Daoy (cell line): ENCODE measurements at places on chromosomes 6 and 20.

GRCh38 chr6:170062915-170063241 is 228.0 kb downstream of the DLL1 start:
- no peak for DNase-seq

DNA sequence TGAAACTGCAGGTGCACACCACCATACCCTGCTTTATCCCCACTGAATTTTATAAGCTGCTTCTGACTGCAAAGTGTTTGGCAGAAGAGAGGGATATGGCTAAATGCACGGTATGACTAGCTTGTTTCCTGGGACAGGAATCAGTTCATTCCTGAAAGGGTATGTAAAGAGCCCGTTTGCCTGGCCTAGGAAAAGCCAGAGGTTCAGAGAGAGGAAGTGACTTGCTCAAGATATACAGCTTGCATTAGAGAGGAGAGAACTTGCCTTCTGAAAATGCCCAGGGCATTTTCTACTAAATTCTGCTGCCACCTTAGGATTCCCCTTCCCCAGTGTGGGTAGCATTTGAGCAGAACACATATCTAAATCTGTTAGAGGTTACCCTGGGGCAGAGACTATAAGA is 683 bp upstream of the GCNT2 start:
- peak; percentile 37 for DNase-seq

GRCh38 chr6:46012834-46013233 is 2.8 kb downstream of the CLIC5 start:
- no peak for DNase-seq

DNA sequence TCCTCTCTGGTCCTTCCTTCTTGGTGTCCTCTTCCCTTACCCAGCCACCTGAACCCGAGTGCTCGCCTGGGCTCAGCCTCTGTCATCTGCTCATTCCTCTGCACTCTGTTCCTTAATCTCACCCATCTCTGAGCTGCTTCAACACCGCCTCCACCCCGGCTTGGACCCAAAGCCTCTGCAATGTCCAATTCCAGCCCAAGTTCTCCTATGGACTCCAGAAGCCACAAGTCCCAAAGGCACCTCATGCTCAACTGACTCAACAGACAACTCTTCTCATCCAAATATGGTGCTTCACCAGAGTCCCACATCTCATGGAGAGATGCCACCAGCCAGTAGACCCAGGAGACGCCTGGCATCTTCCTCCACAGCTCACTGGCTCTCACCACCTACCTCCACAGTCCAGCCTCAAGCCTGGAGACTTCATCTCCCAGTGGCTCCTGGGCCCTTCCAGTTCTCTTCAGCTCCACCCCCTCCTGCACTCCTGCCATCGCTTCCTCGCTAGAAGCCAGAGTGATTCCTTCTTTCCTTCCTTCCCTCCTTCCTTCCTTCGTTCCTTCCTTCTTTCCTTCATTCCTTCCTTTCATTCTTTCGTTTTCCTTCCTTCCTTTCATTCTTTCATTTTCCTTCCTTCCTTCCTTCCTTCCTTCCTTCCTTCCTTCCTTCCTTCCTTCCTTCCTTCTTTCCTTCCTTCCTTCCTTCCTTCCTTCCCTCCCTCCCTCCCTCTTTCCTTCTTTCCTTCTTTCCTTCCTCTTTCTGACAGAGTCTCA is 40.9 kb upstream of the NNAT start:
- DNase-seq: no peak

DNA sequence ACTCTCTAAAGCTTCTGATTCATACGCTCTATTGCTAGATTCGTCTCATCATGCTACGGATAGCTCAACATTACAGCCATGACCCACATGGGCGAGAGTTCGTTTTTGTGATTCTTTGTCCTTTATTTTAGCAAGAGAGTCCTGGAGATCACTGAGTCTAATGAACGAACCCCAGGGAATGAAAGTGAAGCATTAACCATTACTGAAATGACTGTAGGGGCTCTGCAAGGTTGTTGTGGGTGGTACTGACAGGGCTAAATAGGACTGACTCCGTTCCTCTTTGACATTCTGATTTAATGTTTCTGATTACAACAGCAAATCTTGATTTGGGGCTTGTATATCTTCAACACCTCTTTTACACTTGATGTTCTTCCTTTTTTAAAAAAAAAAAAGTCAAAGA is 13.7 kb upstream of the RTF2 start:
- no peak for DNase-seq

GRCh38 chr6:113594726-113595125 is 262.4 kb upstream of the MARCKS start:
- DNase-seq: no peak

DNA sequence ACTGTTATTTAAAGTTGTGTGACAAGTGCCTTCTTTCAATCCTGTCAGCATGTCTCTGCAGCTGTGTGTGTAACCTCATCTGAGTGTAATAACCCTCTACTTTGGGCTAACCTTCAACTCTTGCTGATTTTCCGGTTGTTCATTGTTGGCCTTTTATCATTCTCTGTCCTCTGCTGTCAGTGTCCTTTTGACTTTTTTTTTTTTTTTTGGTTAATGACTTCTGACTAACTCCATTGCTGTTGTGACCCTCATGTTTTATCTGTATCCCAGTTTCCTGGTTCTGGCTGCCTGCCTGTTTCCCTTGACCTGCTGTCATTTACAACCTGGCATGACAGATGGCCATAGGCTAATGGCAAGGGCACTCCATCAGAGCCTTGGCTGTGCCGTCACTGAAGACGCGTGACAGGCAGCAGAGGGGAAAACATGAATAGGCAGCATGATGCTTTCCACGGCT is 145.7 kb upstream of the MAN1A1 start:
- DNase-seq: no peak

- no peak for DNase-seq
These were observed 251.6 kb upstream of the TAB2 start for GRCh38 chr6:149065658-149066556.

DNA sequence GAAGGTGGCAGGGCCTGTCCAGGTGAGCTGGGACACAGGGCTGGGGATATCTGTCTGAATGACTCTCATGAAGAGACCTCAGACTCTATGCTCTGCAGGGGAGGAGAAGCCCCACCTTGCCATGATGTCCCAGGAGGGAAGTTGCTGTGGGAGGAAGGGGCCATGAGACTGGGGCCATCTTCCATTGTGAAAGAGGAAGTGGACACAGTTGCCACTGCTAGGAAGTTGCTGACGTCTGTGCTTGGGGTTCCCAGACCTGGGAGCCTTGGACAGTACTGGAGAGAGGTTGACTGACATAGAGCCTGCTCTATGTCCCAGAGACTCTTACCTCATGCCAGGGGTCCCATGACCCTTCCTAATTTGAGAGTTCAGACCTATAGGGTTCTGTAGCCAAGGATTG is 24.5 kb downstream of the SIRPB1 start:
- DNase-seq: no peak

DNA sequence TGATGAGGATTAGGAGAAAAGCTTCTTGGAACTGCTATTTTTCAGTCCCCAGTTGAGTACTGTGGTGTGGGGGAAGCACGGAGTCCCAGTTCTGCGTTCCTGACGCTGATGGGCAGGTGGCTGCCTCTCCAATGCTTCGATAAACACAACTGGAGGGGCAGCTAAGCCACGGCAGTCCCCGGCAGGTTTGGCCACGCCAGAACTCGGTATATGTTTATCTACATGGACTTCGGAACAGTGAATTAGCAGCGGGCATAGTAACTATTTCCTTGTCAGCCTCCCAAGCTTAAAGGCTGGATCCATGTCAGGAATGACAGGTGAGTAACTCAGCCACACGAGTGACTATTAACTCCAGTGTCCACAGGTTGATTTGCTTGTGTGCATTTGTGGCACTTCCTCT is 354.4 kb downstream of the ZFAND3 start:
- no peak for DNase-seq

GRCh38 chr20:8156235-8157079 is 24.4 kb downstream of the PLCB1 start:
- DNase-seq: peak; percentile 29

GRCh38 chr6:88748141-88748540 is 215.3 kb downstream of the RNGTT start:
- no peak for DNase-seq

GRCh38 chr6:98835149-98836024 is 1.0 kb downstream of the POU3F2 start:
- peak; percentile 54 for DNase-seq

DNA sequence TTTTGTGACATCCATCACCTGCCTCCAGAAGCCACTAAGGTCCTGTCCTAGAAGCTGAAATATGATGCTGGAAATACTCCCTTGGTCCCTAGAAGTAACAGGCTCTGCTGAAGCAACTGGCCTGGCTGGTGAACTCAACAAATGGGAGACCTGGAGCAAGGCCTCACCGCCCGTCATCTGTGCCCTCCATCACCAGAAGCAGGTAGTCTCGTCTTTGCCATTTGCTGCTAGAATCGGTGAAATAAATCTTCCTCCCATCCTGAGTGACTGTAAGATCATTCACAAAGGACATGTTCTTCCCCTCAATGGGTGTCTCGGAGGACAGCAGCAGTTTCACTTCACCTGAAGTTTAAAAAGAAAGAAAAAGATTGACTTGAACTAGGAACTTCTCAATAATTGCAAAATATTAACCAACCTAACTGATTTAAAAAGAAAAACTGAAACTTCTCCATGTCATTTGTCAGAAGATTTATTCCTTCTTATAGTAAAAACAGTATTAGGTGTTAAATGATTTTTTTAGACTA is 21.0 kb downstream of the CST7 start:
- DNase-seq: no peak

- DNase-seq: no peak
These were observed 14.9 kb upstream of the CST7 start for GRCh38 chr20:24934101-24934661.

DNA sequence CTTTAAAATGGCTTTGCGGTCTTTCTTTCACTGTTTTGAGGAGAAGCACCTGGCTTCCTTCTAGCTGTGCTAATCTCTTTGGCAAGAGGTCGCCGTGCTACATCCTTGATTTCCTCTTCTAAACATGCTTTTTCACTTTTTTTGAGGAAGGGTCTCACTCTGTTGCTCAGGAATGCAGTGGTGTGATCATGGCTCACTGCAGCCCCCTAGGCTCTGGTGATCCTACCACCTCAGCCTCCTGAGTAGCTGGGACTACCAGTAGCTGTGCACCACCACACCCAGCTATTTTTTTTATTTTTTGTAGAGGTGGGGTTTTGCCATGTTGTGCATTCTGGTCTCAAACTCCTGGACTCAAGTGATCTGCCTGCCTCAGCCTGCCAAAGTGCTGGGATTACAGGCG is 40.5 kb downstream of the RSPH3 start:
- no peak for DNase-seq

GRCh38 chr6:148379481-148379880 is 36.8 kb downstream of the SASH1 start:
- DNase-seq: no peak

GRCh38 chr6:107602321-107603005 is 112.5 kb downstream of the SOBP start:
- no peak for DNase-seq

GRCh38 chr6:100460650-100461204 is 4.0 kb downstream of the SIM1 start:
- DNase-seq: peak; percentile 22

DNA sequence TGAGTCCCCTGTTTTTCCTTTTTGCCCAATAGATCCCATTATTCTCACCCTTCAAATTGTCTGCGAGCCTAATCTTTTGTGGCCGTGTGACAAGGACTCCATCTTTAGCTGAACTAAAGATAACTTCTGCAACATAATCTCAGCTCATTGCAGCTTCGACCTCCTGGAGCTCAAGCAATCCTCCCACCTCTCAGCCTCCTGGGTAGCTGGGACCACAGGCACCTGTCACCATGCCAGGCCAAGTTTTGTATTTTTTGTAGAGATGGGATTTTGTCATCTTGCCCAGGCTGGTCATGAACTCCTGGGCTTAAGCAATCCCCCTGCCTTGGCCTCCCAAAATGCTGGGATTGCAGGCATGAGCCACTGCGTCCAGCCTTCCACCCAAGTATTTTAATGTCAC is 161.0 kb downstream of the GJA1 start:
- peak; percentile 10 for DNase-seq
